ENCODE measurements at places on chromosomes 16 and 17.

DNA sequence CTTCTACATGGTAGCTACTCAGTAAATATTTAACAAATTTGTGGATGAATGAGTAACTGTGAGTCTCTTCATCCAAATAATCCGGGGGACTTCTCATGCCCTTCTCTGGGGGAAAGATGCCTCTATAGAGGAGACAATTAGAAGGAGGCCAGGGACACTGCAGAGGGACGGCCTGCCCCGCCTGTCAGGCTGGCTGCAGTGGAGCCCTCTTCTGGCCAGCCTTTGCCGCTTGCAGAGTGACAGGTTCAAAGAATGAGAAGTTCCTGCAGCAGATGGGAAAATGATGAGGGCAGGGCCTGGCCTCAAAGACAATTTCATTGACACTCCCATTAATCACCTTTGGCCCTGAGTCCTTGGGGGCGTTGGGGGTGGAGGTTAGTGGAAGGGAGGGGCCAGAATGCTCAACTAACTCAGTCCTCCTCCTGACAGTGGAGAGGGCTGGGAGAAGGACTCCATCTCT, 339.0 kb downstream of the MAF start:
- no peak for DNase-seq

DNA sequence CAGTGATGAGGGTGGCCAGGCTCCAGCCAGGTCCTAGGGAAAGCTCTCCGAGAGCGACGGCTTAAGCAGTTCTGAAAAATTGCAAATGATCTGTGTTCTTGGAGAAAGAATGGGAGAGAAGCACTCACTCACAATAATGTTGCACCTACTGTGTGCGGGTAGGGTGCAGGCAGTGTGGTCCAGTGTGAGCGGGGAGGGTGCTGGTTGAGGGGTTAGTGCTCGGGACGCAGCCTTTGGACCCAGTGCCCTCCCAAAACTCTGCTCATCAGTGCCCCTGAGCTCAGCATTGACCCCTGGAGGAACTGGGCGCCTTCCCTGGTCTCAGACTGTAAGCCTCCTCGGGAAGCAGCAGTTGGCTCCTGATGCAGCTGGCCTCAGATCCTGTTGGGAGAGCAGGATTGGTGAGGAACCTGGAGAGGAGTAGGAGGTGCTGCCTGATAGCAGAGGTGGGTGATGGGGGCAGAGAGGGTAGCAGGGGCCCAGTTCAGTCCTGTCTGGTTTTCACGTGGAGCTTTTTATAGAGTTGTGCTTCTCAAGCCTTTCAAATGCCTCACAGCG, 23.6 kb upstream of the ZNF750 start:
- DNase-seq: no peak

DNA sequence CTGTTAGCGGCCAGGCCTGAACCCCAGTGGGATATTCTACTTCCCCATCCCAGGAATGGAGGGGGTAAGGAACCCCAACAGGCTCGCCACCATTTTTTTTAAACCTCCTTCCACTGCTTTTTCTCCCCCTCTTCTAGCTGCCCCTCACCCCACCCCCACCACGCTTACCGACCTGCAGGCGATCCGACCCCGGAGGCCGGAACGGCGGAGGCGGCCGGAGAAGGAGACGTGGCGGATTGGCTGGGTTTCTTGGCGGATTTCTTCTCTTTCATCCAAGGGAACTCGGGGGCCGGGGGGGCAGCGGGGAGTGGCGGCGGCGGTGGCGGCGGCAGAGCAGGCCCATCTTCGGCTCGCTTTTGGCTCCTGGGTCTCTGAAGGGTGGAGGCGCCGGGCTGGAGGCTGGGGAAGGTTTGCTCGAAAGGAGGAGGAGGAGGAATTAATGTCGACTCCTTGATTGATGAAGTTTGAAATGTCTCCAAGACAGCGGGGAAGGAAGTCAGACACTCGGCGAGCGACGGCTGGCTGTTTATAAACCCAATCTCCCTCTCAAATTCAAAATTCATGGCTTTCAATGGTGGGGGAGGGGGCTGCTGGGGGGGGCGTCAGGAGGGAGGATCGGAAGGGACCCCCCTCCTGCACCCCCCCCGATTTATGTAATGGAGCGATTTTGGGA, 424 bp downstream of the HOXB2 start:
- peak; percentile 72 for DNase-seq

- DNase-seq: no peak
Observed at GRCh38 chr17:7817643-7817964, 16.4 kb upstream of the KDM6B start.

DNA sequence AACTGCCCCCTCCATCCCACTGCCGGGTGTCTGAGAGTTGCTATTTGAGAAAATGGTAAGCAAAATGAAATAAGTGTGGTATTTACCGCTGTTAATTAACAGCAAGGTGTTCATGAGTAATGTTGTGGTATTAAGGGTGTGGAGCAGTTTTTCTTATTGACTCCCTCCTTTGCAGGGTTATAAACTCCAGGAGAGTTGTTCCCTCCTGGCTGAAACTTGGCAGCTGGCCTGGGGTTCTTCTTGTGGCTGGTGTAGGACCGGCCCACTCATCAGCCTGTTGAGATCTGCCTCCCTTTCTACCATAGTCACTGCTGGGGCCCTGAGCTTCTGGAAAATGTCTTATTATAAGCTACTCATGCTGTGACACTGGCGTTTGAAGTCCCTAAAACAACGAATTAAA, 128.6 kb downstream of the SOX9 start:
- no peak for DNase-seq

- peak; percentile 95 for DNase-seq
Observed at GRCh38 chr16:67857547-67858233, 10.2 kb upstream of the CENPT start.

DNA sequence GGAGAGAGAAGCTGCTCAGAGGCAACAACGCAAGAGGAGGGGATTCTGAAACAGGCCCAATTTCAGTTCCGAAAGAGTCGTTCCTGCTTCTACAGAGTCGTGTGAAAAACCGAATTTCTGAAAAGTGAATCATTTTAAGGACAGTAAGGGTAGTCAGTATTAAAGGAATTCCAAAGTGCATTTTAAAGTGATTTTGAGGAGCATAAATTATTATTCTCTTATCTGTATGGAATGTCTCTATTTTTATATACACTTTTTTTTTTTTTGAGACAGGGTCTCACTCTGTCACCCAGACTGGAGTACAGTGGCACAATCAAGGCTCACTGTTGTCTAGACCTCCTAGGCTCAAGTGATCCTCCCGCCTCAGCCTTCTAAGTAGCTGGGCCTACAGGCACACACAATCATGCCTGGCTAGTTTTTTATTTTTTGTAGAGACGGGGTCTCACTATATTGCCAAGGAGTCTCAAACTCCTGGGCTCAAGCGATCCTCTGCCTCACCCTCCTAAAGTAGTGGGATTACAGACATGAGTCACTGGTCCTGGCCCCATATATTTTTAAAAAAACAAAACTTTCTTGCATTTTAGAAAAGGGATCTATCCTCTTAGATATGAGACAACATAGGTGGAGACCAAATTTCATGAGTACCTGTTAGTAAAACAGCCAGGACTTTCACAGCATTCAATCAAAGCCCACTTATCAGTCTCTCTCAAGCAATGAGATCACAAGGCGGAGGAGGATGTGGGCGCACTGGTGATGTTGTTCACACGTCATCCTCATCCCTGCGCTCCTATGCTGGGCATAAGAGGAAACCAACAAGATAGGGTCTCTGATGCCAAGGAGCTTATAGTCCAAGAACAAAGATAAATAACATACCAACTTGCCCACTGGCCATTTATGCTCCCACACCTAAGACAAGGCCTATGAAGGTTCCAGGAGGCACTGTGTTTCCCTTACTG, 53.2 kb downstream of the SMG6 start:
- DNase-seq: peak; percentile 93

DNA sequence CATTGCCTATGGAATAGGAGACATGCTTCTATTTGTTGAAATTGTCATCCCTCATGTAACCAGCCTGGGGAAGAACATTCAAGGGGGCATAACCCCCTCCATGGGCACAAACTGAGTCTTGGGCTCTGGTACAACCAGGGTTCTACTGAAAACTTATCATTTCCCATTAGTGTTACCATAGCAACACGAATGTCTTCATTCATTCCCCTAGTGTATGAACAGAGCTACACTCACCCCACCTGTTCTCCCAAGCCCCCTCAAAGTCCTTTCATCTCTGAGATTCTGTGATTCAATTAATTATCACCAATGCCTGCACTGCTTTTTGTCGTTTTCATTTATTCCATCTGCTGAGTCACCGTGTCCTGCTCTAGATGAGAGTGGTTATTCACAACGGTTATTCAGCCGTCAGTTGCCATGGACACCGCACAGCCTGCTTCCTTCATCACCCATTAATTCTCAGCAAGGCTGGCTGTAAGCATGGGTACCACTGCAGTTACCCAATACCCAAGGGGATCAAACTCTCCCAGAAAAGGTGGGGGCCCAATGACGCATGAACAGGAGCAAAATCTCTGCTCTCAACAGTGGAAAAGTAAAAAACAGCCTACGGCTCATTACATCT, 1.6 kb upstream of the GAST start:
- DNase-seq: peak; percentile 77

- DNase-seq: no peak
Observed at GRCh38 chr17:61131585-61131984, 268.1 kb upstream of the TBX2 start.

- no peak for DNase-seq
Observed at GRCh38 chr17:41734949-41735313, 488 bp upstream of the HAP1 start.

GRCh38 chr16:65757064-65757463, 609.4 kb upstream of the CDH5 start:
- no peak for DNase-seq

- DNase-seq: no peak
Observed at GRCh38 chr17:5700745-5701144, 116.4 kb upstream of the NLRP1 start.

GRCh38 chr17:54891176-54891821, 9.4 kb upstream of the TOM1L1 start:
- DNase-seq: peak; percentile 78

- DNase-seq: no peak
Observed at GRCh38 chr16:8962393-8963009, 1.2 kb downstream of the USP7 start.
